Amniotic stem cell (primary cell): ENCODE measurements at places on chromosomes 2 and 18.
A peak's percentile ranks its signal among the peaks of the same experiment; 100 is the strongest.

GRCh38 chr2:100376836-100377235, 40.6 kb downstream of the CHST10 start:
- no peak for DNase-seq

GRCh38 chr2:207254591-207255464, 89.1 kb upstream of the KLF7 start:
- DNase-seq = no peak

- DNase-seq = no peak
These were observed 1459.9 kb upstream of the CELF4 start for GRCh38 chr18:39025531-39025930.

DNA sequence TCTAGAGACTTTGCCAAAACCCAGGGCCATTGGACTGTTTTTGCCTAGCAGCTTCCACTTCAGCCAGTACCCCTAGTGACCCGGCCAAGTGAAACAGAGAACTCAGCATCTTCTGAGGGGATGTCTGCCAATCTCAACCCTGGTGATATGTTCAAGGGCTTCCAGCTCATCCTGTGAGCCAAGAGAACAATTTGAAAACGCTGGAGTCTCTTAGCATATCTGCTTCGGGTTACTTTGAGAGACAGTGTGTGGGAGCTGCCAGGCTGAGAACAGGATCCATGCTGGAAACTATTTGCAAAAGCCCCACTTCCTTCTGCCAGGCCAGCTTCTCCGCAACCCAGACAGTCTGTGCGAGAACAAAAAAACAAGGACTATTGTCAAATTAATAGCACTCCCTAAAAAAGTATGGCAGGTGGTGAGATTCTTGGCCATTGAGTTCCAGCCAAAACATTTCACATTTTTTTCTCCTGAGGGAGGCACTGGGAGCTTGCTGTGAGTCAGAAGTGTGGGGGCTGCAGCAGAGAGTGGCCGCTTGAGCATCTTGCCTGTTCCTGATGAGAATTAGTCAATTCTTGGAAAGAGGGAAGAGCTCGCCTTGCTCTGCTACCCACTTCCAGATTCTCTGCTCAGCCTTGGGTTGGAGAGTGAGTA, 395.6 kb upstream of the TRIB2 start:
- DNase-seq = peak; percentile 58

DNA sequence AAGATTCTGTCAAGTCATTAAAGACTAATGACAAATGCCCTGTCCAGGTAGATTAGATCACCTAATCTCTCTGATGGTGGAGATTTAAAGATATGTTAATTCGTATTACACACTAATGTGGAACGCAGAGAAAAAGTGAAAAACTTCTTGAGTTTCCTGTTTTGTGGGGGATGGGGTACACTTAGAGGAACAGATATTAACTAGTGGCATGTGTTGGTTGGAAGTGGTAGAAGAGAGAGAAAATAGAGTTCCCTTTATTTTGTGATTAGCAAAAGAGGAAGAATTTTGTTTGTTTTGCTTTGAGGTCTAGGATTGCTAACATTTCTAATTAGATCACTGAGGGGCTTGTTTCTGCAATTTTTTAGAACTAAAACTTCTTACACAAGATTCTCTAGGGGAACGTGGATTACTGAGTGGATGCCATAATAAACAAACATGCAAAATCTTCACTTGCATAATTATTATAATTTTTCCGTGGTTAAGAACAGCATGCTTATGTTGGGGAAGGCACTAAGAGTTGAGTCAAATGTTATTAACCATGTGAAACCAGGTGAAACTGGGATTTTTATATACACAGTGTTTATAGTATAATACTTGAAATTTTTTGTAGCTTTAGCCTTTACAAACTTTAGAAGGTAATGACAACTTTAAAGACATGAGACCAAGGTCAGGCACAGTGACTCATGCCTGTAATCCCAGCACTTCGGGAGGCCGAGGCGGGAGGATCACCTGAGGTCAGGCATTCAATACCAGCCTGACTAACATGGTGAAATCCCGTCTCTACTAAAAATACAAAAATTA, 97.4 kb upstream of the STK17B start:
- no peak for DNase-seq

- DNase-seq = no peak
These were observed 27.0 kb downstream of the CRYGD start for GRCh38 chr2:208097313-208097712.

DNA sequence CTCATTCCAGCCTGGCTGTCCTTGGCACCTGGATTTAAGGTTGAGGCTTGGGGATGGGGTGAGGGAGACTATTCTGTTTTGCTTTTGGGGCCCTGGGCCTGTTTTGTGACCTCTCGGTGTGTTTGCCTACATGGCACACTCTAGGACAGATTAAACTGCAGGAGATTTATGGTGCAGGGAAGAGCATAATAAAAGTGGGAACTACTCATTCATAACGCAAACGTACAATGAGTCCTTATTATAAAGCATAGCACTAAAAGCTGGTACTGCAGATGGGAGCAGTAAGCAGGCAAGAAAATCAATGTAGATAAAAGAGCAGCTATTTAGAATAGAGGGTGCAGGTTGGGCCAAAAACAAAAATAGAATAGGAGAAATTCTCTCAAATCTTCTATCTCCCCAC, 238.4 kb downstream of the ACTR3 start:
- no peak for DNase-seq

DNA sequence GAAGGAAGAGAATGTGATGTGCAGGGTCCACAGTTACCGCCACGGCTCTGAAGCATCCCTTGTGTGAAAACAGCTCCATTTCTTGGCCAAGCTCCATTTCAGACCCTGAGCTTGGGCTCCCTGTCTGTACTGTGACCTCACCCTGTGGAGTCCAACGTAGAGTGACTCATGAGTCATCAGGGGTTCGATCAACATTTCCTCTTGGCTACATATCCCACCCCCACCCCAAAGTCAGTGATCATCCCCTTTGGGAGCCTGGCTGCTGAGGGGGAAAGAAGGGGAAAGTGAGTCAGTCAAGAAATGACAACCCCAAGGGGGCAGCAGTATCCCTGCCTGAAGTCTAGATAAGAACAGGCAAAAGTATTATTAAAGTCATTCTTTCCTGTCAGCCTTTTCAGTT, 62.2 kb downstream of the PAPOLG start:
- no peak for DNase-seq

GRCh38 chr2:229133155-229133772, 137.8 kb downstream of the PID1 start:
- no peak for DNase-seq

DNA sequence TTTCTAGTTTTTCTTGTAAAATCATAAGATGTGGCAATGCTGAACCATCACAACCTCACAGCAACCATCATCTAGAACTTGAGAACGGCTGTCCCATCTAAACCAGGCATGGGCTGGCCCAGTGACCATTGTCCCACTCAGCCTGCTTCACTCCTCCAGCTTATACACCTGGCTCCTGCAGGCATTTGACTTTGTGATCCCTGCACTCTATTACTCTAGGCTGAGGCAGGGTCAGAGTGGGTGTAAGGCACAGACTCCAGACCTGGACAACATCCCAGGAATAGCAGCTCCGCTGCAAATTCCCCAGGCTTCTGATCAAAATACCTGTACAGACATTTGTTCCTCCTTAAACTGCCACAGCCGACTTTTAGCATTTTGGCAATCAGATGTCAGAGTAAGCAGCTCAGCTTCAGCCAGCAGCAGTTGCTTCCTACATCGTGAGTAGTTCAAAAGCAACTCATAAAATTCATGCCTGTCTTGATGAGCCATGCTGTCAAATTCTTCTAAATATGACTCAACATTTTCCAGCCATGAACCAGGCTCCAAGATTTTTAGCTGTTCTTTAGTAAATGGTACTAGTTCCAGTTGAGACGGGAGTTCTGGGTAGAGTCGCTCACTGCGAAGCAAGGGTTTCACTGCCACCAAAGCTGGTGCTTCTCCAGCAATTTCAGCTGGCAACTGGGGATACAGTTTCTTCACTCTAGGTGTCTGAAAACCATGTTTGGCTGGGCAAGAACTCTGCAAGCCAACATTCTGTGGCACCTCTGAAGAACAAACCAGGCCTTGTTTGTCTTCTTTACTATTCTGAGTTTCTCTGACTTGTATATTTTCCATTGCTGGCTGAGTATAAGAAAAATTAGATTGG, 12.8 kb downstream of the EPG5 start:
- DNase-seq = peak; percentile 75
